Large intestine (tissue), 12 donors: ENCODE measurements at places on chromosomes 1 and 21.

DNA sequence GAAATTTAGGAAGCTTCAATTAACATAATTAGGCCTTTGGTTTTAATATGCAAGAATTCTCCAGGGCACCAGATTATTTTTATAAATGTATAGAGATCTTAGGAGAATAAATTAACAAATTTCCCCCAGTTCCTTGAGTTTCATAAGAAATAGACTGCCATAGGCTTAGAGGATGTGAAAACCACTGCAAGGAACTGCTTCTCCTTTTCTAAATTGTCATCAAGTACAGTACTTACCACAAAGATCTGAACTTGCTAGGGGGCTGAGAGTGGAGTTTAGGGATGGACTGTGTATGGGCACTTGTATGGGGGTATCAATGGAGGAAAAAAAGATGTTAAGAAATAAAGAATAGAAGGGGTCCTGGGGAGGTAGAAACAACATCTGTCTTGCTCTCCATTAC lies 31.1 kb downstream of the LHX8 start:
- no peak for DNase-seq

- DNase-seq = no peak
These were observed 59.5 kb downstream of the S100B start for GRCh38 chr21:46545363-46545762.

DNA sequence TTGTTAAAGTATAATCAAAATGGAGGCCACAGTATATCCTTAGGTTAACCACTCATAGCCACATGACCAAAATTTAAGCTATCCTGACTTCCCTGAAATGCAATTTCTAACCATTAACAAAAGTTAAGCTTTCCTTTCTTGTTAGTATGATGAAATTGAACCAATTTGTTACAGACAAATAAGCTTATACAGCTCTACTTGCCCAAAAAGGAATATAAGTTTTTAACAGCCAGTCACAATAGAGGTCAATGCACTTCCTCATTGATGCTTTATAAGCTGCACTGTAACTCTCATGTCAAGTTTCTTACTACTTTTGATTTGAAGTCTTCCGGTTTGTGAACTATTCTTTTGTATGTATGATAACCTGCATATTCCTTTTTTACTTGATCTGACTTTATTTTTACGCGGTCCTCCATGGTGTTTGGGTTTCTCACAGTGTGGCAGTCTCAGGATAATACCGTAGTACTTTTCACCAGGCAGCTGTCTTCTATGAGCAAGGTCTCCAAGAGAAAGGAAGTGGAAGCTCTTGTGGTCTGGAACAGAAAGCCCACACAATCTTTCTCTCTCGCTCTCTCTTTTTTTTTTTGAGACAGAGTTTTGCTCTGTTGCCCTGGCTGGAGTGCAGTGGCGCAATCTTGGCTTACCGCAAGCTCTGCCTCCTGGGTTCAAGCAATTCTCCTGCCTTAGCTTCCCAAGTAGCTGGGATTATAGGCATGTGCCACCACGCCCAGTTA lies 331.6 kb downstream of the SRGAP2C start:
- DNase-seq = no peak

DNA sequence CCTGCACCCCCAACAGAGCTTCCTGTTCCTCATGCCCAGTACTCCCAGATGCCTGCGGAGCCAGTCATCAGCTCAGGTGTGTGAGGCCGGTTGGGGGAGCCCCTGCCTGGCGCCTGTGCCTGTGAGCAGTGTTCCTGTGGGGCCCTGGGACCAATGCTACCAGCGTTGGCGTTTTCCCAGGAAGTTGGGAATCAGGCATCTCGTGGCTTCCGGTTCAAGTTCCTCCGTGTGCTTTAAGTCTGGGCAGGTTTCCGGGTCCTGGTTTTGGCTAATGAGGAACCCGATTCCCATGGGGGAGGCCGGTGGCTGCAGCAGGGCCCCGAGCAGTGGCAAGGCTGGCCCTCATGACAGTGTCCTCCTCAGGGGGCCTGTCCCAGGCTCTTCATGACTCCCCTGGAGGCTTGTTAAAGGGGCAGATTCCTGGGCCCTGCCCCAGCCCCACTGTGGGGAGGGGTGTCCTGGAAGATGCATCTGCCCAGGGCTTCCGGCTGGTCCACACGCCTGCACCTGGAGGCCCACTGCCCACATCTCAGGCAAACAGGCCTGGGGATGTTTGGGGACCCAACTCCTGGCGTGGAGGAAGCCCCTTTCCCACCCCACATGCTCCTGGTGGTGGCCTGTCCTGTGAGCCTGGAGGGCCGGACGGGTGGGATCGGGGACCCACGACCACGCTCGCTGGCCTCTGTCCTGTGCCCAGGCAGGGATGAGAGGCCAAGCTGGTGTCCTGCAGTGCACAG lies 26.2 kb downstream of the TP73 start:
- DNase-seq = no peak

GRCh38 chr1:88802950-88803349 lies 88.4 kb downstream of the GTF2B start:
- DNase-seq = no peak

DNA sequence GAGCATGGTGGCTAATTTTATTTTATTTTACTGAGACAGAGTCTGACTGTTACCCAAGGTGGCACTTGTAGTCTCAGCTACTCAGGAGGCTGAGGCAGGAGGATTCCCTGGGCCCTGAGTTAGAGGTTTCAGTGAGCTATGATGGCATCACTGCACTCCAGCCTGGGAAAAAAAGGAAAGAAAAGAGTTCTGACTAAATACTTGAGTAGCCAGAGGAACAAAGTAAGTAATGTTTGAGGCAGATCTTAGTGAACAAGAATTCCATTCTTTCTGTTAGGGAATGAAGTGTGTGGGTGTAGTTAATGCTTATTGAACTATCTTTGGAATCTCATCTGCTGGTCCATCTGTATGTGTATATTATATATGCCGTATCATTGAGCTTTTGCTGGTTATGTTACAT lies 13.1 kb upstream of the EVI5 start:
- DNase-seq = no peak

DNA sequence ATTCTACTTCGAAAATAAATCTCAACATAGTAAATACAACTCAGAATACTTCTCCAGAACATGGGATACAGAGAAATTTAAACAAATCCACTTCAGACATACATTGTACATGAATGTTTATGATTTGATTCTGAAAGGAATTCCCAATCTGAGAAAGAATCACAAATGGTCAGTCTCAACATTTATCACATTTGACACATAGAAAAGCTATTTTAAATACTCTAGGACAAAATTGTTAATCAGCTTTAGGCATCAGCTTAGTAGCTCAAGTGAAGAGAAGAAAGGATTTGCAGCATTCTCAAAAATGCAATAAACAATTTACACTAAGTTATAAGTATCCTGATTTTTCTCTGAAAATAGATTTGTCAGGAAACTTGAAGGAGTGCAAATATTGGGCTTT lies 184.8 kb downstream of the PTPRC start:
- DNase-seq = no peak

GRCh38 chr21:29504751-29505321 lies 206.1 kb downstream of the BACH1 start:
- no peak for DNase-seq

DNA sequence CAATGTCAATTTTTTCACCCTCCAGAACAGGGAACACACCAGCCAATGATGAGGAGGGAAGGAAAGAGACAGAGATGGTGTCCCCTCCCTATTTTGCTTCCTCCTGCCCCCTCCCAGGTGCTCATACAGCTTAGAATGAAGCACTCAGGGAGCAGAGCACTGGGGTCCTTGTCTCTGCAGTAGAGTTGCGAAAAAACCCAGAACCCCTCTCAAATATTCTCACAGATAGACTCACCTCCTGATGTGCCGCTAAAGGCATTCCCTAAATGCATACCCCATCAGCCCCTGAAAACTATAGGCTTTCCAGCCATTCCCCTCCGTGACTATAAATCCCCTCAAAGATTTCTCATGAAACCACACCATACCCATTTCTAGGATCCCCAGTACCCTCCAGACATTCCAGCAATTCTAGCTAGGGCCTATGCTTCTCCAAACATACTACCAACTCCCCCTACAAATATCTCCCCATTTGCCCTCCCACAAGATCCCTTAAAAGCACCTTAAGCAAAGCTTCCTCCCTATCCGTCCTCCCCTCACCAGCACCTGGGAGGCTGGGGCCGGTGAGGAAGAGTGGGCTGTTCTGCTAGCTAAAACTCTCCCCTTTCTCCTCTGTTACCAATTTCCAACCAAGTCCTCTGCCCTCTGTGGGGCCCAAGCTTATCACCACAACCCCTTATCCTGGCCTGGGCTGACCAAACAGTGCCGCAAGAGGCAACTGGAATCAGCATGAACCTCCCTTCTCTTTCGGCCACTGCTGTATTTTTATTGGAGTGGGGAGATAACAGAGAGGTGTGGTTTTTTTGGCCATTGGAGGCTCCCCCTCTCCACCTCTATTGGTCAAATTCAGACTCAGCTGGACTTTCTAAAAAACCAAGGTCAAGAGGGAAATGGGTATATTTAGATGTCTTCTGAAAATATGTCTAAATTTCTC lies 54.7 kb downstream of the RHBG start:
- DNase-seq = no peak

- no peak for DNase-seq
These were observed 9.4 kb downstream of the E2F2 start for GRCh38 chr1:23521588-23521987.

DNA sequence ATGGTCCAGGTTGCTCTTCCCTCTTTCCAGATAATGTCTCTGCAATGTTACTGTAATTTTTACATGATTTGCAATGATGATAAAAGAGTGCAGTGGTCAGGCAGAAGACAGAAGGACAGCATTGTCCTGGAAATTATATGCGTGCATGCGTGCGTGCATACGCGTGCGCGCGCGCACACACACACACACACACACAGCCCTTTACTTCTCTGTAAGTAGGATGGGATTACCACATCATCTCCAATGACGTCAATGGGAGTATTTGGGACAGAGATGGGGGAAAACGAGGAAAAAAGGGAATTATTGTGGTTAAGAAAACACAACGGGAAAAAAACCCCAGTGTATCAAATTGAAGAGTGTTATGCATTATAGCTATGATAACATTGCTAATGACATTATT lies 99.7 kb downstream of the SPAG17 start:
- DNase-seq = no peak

- no peak for DNase-seq
These were observed 261.3 kb upstream of the CHRM3 start for GRCh38 chr1:239125027-239125426.
